Activated naive CD4-positive, alpha-beta T cell treated with anti-CD3 and anti-CD28 coated beads for 36 hours (primary cell): ENCODE measurements at places on chromosomes 2 and 18. TPM values are rescaled to one million over a fixed set of nuclear protein-coding genes. Genes with fewer than 3 reads are reported as not detected.

DNA sequence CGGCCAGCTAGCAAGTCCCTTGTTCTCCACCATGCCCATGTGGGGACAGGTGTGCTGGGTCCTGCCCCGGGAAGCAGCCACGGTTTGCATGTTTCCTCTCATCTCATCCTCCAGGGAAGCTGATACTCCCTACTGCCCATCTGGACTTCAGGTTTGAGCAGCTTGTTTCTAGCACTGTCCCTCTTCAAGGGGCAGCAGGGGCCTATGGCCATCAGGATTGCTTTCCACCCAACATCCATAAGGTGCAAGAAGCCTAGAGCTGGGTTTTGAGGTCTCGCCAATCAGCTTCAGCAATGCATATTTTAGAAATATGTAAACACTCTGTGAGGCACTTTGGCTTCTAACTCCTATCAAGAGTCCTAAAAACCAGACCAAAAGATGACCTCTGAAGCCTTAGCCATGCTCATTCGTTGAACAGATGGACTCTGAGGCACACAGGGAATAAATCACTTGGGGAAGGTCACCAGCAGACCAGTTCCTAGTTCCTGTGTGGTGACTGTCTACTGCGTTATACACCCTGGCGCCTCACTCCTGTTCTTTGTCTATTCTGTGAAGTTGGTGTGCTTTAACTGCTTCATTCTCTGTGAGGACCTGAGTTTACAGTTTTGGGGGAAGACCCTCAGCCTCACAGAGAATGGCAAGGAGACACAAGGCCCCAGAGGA lies 192.6 kb upstream of the TWIST2 start:
- DNase-seq: no peak

- no peak for DNase-seq
Observed at GRCh38 chr2:73494031-73494430, 108.4 kb downstream of the ALMS1 start.

GRCh38 chr2:12506846-12507245 lies 209.9 kb upstream of the TRIB2 start:
- DNase-seq: no peak

DNA sequence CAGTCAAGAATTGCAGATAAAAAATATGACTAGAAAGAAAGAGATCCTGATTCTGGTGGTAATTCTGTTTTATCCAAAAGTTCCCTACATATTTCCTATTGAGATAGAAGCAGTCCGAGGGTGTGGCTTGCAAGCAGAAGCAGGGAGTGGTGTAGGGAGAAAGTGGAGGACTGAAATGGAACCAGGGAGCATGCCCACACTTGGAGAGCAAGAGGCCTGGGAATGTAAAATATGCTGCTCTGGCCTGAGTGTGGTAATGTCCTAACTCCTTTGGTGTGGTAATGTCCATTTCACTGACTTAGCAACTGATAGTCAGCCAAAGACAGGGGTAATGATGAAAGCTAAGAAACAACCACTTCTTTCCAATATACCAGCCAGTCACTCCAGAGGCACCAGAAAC lies 30.1 kb upstream of the FMNL2 start:
- DNase-seq: no peak

The FOXD4L1 gene
- total RNA-seq: not detected
